ENCODE measurements at places on chromosomes 7 and 10.
A peak's percentile ranks its signal among the peaks of the same experiment; 100 is the strongest.

DNA sequence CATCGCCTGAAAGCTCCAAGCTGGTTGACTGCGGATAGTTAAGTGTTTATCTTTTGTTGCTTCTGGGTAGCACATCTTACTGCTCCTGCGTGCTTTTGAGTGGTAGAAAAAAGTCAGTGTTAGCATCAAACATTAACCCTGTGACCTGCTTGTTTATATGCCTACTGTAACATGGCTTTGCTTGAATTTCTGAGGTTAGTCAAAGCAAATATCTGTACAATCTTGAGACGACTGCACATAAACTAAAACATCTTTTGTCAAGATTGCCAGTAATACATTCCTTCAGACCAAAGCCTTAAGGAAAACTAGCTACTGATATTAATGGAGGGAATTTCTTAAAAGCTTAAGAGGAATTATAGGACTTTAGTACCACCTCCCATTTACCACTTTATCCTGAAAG is 163.7 kb downstream of the BAMBI start:
- DNase-seq = no peak

DNA sequence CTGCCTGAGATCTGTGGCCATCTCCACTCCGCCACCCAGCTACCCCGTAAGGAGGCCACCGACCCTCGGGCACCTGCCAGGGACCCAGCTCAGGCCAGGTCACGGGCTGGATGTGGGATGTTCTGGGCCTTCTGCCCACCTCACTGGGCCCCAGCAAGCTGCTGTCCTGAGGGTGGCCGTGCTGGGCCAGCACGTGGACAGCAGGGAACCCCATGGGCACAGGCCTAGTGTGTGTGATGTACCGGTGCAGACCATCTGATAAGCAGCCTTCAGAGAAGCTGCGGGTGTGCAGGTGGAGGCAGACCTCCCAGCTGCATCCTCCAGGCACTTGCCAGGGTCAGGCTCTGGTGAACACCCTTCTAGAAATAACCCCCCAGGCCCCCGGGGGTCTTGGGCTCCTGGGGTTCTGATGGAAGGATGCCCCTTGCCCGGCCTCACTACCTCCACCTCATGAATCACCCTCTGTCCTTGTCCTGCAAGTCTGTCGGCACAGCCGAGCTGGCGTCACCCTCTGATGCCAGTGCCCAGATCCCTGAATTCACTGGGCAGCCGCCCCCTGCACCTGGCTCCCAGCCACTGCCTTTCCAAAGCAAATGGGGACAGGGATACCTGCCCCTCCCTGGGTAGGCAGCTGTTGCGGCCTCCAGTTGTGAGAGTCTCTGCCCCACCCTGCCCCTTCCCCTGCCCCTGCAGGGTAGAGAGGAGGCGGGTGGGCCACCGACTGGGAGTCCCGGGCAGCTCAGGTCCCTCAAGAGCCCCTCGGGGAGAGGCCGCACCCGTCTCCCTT is 139.8 kb downstream of the FAM53B start:
- no peak for DNase-seq

DNA sequence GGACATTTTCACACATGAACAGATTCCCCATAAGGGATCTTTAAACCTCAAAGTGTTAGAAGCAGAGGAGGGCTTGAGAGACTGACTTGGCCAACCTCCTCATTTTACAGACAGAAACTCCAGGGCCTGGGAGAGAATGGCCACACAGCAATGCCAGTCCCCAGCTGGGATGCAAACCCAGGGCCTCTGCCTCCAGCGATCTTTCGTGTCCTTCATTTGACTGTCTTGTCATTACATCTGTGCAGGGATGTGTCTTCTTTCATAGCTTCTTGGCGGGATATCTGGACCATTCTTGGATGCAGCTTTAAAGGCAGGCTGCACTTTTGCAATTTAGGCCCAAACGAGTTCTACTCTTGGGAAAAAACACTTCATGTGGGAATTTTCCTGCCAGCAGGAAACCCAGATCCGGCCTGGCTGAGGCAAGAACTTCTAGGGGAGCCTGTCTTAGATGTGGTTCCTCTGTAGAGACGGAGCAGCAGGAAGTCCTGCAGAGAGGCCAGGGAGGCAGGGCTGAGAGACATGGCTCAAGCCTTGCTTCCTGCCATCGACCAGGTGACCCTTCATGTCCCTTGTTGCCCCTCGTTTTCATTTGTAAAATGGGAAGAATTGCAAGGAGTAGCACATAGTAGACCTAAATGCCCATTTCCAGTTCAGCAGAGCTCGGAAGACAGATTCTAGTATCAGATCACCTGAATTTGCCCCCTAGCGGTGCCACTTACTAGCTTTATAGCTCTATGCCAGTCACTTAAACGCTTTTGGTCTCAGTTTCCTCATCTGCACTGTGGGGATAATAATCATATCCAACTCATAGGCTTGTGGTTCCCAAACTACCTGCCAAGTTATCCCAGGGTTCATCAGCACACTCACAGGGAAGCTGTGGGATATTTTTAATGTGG is 43.9 kb upstream of the SLC29A3 start:
- DNase-seq = no peak

DNA sequence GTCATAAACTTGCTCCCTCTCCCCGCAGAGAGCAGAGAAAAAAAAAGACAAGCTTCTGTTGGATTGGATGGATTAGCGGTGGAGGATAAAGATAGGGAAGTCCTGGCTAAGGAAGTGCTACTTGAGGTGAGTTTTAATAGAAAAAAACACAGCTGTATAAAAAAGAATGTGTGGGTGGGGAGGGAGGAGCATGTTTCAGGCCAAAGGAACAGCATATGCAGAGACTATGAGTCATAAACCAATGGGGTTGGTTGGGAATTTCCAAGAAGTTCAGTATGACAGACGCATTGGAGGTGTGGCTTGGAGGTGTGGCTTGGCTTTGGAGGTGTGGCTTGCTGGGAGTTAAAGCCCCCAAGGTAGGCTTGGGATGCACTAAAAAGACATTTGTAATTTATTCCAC is 103.0 kb upstream of the LSM8 start:
- peak; percentile 34 for DNase-seq

GRCh38 chr7:158569858-158570323 is 17.7 kb downstream of the PTPRN2 start:
- no peak for DNase-seq

DNA sequence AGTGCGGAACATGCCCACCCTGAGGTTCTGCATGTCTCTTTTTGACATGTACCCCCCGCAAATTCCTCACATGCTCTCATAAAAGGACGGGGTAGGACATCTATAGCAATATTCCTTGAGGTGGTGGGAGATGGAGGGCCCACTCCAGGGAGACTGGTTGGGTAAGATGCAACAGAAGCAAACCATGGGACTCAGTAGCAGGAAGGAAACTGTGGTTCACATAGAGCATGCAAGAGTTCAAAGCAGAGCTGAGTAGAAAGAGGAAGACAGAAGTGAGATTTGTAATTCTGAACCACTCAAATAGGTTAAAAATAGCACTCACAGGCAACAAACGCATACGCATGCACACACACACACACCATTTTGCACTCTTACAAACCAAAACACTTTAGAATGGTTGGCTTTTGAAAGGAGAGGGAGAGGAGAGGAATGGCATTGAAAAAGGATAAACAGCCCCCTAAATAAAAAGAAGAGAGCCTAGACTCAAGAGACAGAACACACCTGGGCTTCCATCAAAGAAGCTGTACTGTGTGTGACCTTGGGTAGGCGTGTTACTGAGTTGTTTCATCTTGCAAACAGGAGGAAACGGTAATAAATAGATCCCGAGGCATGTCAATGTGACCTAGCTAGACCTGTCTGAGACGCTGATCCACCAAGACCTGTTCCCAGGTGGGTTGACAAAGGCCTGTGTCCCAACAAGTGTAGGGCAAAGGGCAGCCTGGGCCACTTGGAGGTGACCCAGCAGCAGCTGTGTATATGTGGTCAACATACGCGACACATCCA is 77.6 kb upstream of the LRRC4 start:
- no peak for DNase-seq

- no peak for DNase-seq
Measured at GRCh38 chr7:12436896-12437535, 33.4 kb upstream of the VWDE start.
